ENCODE measurements at places on chromosomes 12 and 14. TPM values are rescaled to one million over a fixed set of nuclear protein-coding genes. Genes with fewer than 3 reads are reported as not detected.

DNA sequence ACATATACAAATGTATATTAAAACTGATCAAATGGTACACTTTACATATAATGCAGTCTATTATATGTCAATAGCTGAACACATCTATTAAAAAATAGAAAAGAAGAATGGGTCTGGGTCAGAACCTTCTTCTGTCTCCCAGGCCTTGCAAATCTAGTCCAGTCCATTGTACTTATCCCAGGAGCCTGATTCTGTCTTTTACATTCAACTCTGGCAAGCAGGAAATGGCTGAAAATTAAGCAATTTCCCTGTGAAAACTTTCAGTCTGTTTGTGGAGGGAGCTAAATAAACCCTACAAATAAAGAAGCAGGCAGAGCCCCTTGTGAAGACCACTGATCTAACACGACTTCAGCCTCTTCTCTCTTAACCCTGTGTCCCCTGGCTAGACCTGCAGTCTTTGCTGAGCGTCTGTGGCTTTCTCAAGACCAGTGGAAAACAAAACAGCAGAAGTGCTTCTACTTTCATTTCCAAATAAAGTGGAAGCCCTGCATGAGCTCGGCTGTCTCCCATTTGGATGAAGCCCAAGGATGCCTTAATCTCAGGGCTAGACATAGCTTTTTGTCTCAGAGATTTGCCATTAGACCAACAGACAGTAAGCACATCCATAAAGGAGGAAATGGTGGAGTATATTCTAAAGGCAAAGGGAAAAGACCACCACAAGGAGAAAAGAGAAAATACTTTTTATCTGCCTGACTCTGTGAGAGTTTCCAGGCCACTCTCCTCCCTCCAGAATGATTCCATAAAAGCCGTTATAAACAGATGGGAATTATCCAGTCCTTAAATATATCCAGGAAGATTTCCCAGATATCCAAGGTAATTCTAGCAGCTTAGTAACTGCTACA is 48.2 kb downstream of the CRACR2A start:
- no peak overlapping the region for H3K4me3 ChIP-seq
- no peak for DNase-seq
- no peaks in the 10 kb centered on the region for H3K4me1 ChIP-seq
- H3K36me3 ChIP-seq: peaks cover 3% of the 10 kb centered on the region
- H3K27me3 ChIP-seq: no peaks in the 10 kb centered on the region
- H3K27ac ChIP-seq: no peak overlapping the region

- no peak overlapping the region for H3K4me3 ChIP-seq
- no peaks in the 10 kb centered on the region for H3K36me3 ChIP-seq
- H3K4me1 ChIP-seq: no peaks in the 10 kb centered on the region
These were observed 71.8 kb upstream of the TMX1 start for GRCh38 chr14:51168215-51168613.

GRCh38 chr14:103135333-103136260 is 12.3 kb downstream of the TNFAIP2 start:
- no peaks in the 10 kb centered on the region for H3K36me3 ChIP-seq
- no peak overlapping the region for H3K4me3 ChIP-seq
- H3K27ac ChIP-seq: no peak overlapping the region
- H3K4me1 ChIP-seq: no peaks in the 10 kb centered on the region

MLXIP gene
- total RNA-seq: 98.0 TPM

DNA sequence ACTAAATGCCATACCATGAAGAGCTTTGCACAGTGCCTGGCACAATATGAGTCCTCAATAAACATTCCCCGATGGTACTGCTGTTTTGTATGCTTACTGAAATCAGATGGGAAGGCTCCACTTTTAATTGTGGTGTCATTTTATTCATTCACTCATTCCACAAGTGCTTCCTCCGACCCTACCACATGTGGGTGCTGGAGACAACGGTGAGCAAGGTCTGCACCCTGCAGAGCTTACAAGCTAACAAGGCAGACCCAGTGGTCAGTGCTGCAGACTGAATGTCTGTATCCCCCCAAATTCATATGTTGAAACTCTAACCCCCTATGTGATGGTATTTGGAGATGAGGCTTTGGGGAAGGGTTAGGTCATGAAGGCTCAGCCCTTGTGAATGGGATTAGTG is 48.3 kb downstream of the RFX4 start:
- DNase-seq: no peak
- no peaks in the 10 kb centered on the region for H3K27me3 ChIP-seq
- no peak overlapping the region for H3K4me3 ChIP-seq
- no peak overlapping the region for H3K27ac ChIP-seq
- no peaks in the 10 kb centered on the region for H3K4me1 ChIP-seq

DNA sequence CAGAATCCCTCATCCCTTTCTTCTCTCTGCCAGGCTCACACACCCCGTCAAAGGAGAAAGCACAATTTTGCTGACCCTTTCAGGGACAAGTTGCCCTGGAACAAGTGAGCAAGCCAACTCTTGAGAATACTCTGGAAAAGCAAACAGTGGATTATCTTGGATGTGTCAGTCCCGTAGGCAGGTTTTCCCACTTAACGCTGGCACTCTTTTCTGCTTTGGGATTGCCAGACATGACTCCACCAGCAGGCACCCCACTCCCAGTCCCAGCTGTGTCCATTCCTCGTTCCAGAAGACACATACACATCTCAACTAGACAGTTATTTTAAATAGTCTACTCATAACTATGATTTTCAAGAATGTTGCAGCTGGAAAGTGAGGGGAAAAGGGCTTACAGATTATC is 145.5 kb upstream of the CDKN3 start:
- no peak overlapping the region for H3K4me3 ChIP-seq
- H3K27me3 ChIP-seq: peaks cover 8% of the 10 kb centered on the region
- no peaks in the 10 kb centered on the region for H3K36me3 ChIP-seq
- H3K27ac ChIP-seq: no peak overlapping the region
- H3K4me1 ChIP-seq: no peaks in the 10 kb centered on the region

Data from CD4-positive, alpha-beta T cell (primary cell).